AG09319 (cell line): ENCODE measurements at places on chromosomes 5 and 9.

GRCh38 chr9:74138182-74138581 is 359.0 kb upstream of the RORB start:
- no peak for DNase-seq

- no peak for DNase-seq
Observed at GRCh38 chr9:91625331-91625730, 201.7 kb upstream of the NFIL3 start.

GRCh38 chr5:24788829-24789514 is 144.2 kb upstream of the CDH10 start:
- DNase-seq, result no peak

GRCh38 chr9:127878652-127879390 is 1.3 kb upstream of the AK1 start:
- no peak for DNase-seq

- no peak for DNase-seq
Observed at GRCh38 chr5:132480042-132480441, 10.5 kb downstream of the IRF1 start.

DNA sequence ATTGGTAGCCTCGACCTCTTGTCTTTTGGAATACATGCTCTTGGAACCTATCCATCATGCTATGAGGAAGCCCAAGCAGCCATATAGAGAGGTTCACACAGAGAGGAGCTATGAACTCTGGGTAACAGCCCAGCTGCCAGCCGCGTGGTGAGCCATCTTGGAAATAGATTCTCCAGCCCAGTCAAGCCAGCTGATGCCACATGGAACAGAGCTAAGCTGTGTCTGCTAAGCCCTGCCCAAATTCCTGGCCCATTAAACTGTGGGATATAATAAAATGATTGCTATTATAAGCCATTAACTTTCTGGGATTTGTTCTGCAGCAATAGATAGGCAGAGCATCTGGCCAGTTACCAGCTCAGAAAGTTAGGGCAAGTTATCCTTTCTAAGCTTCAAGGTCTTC is 4.9 kb upstream of the PRUNE2 start:
- no peak for DNase-seq

- DNase-seq, result no peak
Observed at GRCh38 chr9:126049088-126049487, 277.5 kb upstream of the MVB12B start.

- peak; percentile 18 for DNase-seq
Observed at GRCh38 chr5:96844481-96844990, 31.8 kb upstream of the ERAP2 start.

DNA sequence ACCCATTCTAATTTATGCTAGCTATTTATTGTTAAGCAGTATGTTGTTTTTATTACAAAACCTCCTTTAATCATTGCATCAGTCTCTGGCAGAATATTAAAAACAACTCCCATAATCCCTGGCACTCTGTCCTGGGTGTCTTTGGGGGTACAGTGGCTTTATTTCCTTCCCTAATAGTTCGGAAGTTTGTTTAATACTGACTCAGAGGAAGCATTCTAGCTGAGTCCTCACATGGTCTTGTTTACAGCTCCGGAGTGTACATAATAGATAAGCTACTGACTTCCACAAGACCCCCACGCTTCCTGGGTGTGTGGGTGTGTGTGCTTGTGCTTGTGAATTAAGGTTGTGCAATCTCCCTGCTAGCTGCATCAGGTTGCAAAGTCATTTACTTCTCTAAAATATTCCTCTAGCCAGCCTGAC is 149.8 kb upstream of the CDKN2B start:
- peak; percentile 52 for DNase-seq

- no peak for DNase-seq
Observed at GRCh38 chr9:75455444-75455921, 367.2 kb downstream of the OSTF1 start.

GRCh38 chr9:95808011-95808410 is 67.5 kb upstream of the ERCC6L2 start:
- no peak for DNase-seq

GRCh38 chr5:146052780-146053179 is 52.6 kb downstream of the PLAC8L1 start:
- DNase-seq, result no peak

GRCh38 chr9:83521011-83521410 is 17.2 kb downstream of the FRMD3 start:
- DNase-seq, result no peak

- DNase-seq, result no peak
Observed at GRCh38 chr5:497871-498509, 26.3 kb downstream of the SLC9A3 start.

- DNase-seq, result no peak
Observed at GRCh38 chr9:217950-218349, 3.3 kb downstream of the DOCK8 start.

DNA sequence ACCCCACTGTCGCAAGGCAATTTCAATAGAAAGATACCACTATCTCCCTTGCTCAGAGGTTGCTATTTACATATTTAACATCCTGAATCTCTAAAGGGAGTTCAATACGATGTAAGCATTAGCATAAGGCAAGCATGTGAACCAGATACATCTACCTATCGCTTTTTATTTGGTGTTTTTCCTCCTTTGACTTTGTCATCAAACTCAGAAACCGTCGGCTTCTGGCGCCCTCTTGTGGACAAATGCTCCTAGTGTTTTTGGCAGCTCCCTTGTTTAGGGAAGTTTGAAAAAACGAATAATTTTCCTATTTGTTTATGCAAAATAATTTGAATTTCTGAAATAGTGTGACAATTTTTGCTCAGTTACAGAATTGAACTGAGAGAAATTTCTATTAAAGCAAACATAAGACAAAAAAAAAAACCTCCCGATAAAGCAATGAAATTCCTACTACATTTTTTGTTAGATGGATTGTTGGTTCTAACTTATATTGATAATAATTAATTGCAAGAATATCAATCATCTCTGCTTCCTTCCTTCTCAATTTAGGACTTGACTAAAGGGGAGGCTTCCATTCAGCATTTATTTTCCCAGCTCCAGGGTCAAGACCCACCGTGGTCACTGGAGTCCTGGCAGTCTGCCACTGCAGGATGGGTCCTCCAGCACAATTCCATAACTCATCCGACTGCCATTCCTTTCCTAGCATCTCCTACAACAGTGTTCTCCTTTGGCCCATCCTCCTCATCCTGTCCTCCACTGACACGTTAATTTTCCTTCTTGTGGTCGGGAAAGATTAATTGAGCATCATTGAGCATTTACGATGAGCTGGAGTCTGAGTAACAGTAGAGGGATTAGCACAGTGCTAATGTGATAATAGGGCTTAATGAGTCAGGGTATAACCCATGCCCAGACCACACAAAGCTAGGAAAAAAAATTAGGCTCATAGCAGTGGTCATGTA is 131.8 kb upstream of the CHD1 start:
- peak; percentile 20 for DNase-seq

DNA sequence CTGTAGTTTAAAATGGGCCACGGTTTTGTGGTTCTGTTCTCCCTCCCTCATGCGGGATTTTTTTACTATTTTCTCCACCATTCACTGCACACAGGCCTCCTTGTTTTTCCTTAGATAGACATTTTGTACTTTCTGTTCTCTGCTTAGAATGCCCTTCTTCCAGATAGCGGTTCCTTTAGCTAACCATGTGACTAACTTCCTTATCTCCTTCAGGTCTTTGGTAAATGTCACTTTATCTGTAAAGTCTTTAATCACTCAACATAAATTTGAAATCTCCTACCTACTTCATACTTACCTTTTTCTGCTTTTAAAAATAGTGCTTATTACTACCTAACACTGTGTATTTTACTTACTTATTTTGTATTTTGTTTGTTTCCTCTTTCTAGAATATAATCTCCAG is 15.0 kb downstream of the FER start:
- DNase-seq, result no peak

DNA sequence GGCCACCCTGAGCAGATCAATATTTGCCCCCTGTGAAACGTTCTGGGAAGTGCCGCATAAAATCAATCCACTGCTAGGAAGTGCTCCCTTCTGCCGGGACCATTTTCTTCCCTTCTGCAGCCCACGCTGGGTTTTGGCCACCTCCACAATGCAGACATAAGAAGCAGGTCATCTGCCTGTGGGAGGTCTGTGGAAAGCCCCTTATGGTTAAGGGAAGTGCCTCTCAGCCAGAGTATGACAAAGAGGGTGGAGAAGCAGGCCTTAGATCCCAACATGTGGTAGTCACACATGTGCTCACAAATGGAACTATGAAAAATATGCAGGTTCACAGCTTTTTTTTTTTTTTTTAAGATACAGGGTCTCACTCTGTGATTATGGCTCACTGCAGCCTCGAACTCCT is 82.8 kb downstream of the SLC1A3 start:
- no peak for DNase-seq

- DNase-seq, result no peak
Observed at GRCh38 chr5:116696366-116696765, 121.7 kb upstream of the SEMA6A start.

GRCh38 chr5:118529361-118530144 is 458.8 kb downstream of the DTWD2 start:
- DNase-seq, result peak; percentile 19

GRCh38 chr5:137279521-137280231 is 219.4 kb downstream of the SPOCK1 start:
- DNase-seq, result no peak

GRCh38 chr5:181081989-181082388 is 41.9 kb downstream of the BTNL9 start:
- DNase-seq, result no peak

DNA sequence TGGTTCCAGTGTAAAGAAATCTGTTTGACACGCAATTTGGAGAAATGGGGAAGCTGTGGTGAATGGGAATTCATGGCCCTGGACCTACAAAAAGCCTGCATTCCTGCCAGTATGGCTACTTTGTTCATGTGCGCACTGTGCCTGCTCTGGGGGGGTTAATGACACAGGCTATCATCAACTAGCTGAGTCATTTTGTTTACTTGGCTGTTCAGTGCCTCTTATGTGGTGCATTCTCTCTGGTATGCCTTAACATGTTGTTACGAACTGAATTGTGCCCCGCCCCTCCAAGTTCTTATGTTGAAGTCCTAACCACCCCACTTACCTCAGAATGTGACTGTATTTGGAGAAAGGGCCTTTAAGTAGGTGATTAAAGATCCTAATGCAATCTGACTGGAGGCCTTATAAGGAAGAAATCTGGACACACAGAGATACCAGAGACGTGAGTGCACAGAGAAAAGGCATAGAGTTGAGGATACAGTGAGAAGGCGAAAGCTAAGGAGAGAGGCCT is 20.4 kb upstream of the UBAP1 start:
- no peak for DNase-seq

DNA sequence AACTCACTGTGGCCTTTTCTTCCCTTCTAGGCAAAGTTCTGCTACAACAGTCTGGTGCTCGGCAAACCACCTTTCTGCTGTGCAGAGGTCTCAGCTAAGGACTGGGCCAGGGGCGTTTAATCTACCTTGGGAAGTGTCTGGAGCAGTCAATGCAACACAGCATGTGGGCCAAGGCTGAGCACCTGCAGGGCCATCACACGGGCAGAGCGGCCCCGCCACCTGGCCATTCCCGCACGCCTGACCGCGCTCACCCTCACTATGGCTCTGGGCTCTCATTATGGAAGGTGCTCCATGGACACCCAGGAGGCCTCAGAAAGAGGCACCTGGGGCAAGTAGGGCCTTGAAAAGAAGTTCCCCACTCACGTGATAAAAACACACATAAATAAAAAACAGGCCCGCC is 65.7 kb upstream of the TBC1D9B start:
- DNase-seq, result no peak

GRCh38 chr5:124948062-124948753 is 201.8 kb upstream of the ZNF608 start:
- DNase-seq, result no peak

DNA sequence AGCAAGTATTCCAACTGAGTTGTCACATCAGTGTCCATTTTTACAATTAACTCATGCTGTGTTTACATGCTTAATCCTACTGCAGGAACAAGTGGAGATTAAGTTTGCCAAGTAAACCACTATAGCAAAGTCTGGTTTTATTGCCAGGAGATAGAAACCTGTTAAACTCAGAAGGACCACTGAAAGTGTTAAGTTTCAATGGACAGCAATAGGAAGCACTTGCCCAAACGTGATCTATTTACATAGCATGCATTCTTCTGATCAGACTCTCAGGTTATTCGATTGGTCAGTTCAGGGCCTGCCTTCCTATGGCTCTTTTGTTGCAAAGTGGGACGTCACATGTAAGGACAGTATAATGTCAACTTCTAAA is 28.0 kb upstream of the IFNK start:
- no peak for DNase-seq

DNA sequence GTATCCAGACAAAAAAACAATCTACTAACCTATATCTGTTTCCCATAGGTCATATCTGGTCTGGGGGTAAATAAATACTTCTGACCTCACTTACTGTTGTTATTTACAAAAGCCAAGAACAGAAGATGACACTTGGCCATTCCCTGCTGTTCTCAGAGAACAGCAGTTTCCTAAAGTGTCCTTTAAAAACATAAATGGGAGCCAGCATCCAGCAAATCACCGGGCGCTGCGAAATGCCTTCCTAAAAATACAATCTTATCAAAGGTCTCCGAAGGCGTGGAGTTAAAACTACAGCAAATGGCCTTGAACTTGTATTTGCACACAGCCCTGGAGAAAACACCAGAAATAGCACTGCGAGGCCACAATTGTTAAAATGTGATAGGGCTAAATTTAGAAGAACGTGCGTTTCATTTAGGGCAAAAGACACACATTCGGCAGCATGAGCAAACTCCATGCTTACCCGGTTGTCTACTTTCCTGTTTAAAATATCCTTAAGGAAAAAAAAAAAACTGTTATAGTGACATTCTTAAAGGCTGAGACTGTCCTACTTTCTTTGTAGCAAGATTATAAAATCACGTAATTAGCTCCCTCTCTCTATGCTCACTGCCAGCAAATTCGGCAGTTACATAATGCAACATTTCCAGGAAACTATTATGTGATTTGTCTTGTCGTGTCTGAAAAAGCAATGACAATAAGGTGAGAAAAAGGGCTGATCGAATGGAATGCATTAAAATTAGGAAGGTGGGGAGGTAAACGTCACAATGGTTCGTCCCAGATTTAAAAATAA is 1.5 kb downstream of the NFIL3 start:
- no peak for DNase-seq

- no peak for DNase-seq
Observed at GRCh38 chr5:110865400-110866094, 126.7 kb downstream of the SLC25A46 start.

- no peak for DNase-seq
Observed at GRCh38 chr9:90219548-90220118, 423.0 kb downstream of the DIRAS2 start.

GRCh38 chr9:110650261-110650660 is 18.3 kb upstream of the MUSK start:
- DNase-seq, result peak; percentile 44

DNA sequence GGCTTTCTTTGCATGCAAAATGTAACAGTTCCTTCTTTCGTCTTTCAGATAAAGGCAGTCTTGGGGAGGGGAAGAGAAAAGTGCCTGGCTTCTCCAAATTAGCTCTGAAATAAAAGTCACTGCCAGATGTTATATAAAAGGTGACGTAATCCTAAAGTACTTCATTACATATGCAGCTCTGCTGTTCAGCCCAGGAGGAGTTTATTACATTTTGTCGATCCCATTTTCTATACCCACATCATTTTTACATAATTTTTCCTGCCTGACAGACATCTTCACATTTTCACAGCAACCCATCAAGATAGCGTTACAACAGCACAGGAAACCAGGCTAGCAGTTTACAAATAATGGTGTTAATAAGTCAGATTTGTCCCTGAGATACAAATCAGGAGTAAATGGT is 86.7 kb upstream of the SLC30A5 start:
- no peak for DNase-seq

GRCh38 chr9:73152953-73153352 is 1.3 kb downstream of the ANXA1 start:
- DNase-seq, result no peak

- no peak for DNase-seq
Observed at GRCh38 chr9:2729721-2730120, 12.4 kb downstream of the KCNV2 start.

GRCh38 chr5:54159153-54159892 is 151.1 kb downstream of the ARL15 start:
- no peak for DNase-seq
